ENCODE measurements at places on chromosomes 1 and 21. TPM values are rescaled to one million over a fixed set of nuclear protein-coding genes. Genes with fewer than 3 reads are reported as not detected.

RSPH1 gene
- total RNA-seq, result 0.94 TPM

EFNA3 gene
- total RNA-seq, result 11.3 TPM

OXCT2 gene
- 0.31 TPM for total RNA-seq

RNU1-3 gene
- total RNA-seq, result under 0.01 TPM

LGR6 gene
- total RNA-seq, result 1.3 TPM

RNU1-2 gene
- total RNA-seq, result under 0.01 TPM

Data from parietal lobe (tissue), 2 donors.